ENCODE measurements at places on chromosomes 2 and 18. TPM values are rescaled to one million over a fixed set of nuclear protein-coding genes. Genes with fewer than 3 reads are reported as not detected.

- no peak for DNase-seq
Measured at GRCh38 chr18:62828852-62829251, 113.5 kb downstream of the PHLPP1 start.

DNA sequence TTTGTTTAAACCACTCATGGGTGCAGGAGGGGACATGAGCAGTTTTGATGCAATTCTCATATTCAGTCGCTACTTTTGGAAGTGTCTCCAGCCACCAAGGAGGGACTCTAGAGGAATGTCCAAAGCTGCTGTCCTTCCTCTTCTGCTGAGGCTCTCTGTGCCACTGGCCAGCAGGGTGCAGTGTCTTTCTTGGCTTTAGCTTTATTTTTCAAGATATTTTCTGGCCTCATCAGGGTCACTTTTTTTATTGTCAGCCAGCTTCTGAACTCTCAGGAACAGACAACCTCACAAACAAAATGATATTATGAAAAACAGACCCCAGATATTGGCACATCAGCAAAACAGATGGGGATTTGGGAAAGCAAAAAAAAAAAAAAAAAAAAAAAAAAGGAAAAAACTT is 289.3 kb upstream of the ZSWIM2 start:
- DNase-seq = no peak

DNA sequence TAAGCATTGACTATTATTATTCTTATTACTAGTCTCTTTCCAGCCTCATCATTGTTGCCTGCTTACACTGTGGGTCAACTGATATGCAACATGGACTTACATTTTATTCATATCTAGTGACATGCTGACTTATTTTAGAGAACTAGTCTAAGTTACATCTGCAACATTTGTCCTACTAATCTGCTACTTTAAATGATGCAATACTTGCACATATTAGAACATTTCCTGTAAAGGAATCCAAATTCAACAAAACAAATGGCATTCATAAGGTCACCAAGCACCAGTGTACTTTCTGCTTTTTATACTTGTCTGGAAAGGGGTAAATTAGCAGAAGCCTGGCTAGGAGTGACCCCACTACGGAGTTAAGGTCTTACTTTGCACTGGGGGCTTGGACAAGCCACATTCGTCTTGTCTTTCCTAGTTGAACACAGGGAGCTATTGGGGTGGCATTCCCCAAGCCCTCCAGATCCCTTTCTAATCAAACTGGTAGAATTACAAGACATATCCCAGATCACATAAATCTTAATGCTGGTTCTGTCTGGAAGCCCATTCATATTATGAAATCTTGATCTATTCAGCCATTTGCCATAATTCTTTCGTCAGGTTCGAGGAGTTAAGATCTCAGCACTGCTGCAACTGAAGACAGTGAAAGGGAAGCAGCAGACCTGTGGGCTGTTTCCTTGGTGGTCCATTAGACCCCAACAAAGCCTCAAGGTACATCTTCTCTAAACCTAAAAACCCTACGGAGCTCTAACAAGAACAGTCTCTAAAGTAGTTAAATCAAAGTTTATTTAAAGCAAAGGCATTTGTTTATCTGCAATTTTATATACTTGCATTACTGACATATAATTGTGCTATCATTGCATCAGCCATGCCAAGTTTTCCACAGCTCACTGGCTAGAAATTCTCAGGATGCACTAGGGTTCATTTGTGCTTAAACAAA is 49.9 kb upstream of the RTN4 start:
- no peak for DNase-seq

DNA sequence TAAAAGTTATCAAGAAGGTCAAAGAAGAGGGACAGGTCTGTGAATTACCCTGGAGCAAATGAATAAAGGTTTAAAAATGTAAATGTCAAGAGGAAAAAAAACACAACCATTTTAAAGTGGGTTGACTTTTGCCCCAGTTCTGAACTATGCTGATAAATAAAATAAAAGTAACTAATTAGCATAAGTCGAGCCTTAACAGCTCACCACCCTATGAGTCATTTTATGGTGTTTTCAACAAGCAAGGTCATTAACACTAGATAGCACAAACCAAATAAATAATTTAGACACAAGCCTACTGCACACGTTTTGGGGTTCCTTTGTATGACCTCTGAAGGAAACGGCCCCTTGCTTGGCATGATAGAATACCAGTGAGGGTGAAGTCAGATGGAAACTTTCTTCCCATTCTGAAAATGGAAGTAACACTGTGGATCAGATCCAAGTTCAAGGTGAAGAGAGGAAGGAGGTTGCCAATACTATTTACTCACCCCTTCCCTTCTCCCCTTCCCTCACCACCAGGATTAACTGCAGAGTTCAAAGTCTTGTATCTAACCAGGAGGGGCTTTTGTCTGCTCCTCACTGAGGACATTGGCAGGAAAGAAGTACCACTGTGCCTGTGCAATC is 380.0 kb upstream of the ACVR2A start:
- no peak for DNase-seq

DNA sequence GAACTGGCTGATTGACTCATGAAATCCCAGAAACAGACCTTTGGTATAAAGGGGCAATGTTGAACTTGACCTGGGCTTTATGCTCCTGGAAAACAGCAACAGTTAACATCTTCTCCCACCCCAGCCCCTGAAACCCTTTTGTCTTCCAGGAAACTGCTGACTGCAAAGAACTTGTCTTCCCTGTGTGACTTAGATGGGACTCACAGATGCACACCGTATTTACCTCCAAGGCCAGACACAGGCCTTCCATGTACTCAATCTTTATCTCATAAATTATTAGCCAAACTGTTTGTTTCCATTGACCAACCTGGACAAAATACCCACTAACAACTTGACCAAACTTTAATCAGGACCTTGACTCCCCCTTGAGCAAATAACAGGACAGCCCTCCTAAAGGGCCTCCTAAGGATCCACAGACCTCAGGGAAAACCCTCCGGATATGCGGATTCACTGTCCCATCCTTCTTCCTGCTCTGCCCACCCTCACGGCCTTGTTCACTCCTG is 36.3 kb downstream of the PIEZO2 start:
- DNase-seq = no peak

DNA sequence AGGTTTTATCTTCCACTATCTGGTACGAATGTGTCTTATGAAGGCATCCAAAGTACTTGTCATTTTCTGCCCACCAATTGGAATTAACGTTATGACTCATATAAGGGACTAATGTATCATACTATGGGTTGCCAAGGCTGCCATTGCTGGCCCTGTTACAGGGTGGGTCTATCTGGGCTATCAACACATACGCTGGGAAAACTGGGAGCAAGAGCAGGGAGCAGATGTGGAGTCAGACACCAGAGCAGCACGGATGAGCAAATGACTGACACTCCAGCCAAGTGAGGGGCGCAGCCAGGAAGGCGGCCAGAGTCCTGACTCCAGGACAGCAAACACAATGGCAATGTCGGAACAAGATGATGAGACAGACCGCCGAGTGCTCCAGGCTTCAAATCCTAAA is 145.9 kb downstream of the COPS8 start:
- no peak for DNase-seq

GRCh38 chr2:85554980-85555612 is 6.2 kb downstream of the GGCX start:
- no peak for DNase-seq

DNA sequence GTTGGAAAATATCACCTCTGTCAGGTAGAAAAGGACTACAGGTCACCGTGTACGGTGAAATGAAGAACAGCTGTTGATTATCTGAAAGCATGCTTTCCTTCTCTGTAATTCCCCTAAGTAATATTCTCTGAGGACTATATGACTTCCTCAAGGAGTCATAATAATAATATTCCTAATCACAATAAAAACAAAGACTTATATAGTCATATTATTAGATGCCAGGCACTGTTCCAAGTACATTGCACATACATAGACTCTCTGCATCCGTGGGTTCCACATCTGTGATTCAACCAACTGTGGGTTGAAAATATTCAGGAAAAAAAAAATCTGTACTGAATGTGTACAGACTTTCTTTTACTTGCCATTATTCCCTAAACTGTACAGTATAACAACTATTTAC is 512.4 kb upstream of the ID2 start:
- DNase-seq = no peak

- no peak for DNase-seq
Measured at GRCh38 chr18:6315517-6316331, 99.0 kb downstream of the L3MBTL4 start.

GRCh38 chr2:229884775-229885699 is 36.8 kb downstream of the TRIP12 start:
- DNase-seq = no peak

GRCh38 chr2:165637396-165637795 is 156.7 kb downstream of the GALNT3 start:
- DNase-seq = no peak

- DNase-seq = peak; percentile 51
Measured at GRCh38 chr18:69402533-69402989, 1.9 kb downstream of the DOK6 start.

GRCh38 chr2:101545950-101546349 is 71.0 kb upstream of the RFX8 start:
- no peak for DNase-seq

GRCh38 chr2:184589261-184589660 is 9.1 kb upstream of the ZNF804A start:
- no peak for DNase-seq

DNA sequence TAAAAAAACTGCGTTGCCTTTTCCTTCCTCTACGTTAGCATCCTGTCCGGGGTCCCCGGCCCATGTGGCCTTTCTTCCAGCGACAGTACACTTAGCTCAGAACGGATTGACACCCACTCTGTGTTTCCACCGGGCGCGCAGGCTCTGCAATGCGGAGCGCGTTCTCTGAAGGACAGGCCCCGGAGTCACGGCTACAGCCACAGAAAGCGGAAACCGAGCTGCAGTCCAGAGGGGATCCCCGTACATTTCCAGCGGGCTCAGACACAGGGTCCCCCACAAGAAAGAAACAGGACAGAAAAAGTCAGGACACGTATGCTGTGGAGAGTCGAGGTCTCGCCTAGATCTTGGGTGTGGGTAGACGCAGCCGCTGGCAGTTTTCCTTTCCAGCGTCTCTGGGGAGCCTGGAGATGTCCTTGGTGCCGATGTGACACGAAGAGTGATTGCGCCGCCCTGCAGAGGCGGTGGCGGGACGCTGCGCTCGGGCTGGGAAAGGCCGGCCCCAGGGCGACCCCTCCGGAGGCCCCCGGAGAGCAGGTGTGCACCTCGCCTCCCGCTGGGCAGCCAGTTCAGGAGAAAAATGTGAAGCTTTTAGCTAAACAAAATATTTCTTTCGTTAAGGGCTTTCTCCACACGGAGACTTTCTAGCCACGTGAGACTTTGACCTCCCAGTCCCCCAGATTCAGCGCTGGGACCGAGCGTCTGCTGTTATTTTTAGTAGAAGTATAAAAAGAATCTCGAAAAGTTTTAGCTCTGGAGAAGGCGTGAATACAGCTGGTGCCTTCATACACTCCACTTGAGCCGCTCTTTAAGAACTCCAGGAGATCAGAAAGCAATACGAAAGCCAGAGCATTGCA is 1.3 kb upstream of the ACKR3 start:
- DNase-seq = peak; percentile 80

DNA sequence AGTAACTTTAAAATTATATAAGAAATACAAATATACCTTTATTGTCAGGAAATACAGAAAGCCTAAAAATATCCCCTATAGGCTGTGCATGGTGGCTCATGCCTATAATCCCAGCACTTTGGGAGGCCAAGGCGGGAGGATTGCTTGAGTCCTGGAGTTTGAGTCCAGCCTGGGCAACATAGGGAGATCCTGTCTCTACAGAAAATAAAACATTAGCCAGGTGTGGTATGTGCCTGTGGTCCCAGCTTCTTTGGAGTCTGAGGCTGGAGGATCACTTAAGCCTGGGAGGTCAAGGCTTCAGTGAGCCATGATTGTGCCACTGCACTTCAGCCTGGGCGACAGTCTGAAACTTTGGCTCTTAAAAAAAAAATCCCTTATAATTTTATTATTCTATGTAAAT is 29.1 kb downstream of the GLS start:
- no peak for DNase-seq

- no peak for DNase-seq
Measured at GRCh38 chr18:55419947-55420664, 167.9 kb downstream of the TCF4 start.

DNA sequence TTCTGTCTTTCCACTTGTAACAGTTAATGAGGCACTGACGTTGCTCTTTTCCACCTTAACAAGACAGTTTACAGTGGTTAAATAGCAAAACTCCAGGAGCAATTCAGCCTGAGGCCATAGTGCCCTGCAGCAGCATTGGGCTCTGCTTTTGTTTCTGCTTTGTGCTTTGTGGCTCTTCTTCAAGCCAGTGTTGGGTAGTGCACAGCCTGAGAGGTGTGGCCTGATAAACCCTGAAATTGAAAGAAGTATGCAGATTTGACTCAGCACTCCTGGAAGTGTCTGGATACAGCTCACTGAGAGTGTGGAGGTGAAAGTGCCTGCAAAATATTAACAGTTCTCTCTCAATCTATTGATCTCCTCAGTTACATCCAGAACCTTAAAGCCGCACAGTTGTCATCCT is 63.0 kb downstream of the STK25 start:
- DNase-seq = no peak

- no peak for DNase-seq
Measured at GRCh38 chr2:164967361-164967760, 12.0 kb upstream of the SLC38A11 start.

DNA sequence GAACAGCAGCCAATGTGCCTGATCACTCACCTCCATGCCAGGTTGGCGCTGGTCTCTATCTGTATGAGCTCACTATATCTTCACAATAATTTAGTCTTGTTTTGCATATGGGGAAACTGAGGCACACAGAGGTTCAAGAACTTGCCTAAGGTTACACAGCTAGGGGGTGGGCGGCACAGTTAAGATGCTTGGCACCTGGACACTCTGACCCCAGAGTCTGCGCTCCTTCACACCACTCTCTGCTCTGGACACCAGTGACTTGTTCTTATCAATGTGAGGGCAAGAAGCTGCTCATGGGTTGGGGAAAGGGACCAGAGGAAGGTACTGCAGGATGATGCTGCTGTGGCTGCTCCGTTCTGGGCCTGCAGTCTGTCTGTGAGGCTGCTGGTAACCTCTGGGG is 27.1 kb downstream of the FBLN7 start:
- DNase-seq = no peak

- DNase-seq = no peak
Measured at GRCh38 chr2:12162269-12163247, 416.1 kb downstream of the LPIN1 start.

DNA sequence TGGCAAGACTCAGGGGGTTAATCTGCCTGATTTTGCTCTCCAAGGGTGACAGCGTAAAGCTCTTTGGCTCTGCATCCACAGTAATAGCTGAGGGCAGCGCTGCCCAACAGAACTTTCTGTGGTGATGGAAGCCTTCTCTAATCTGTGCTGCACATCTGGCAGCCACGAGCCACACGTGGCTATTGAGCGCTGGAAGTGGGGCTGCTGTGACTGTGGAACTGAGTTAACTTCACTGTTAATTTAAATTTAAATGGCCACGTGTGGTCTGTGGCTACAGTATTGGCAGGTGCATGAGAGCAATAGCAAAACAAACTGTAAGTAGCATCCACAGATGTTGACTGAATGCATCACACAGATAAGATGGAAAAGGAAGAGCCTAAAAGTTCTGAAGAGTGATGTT is 47.3 kb upstream of the TMEM200C start:
- no peak for DNase-seq

Gene RIT2
- 0.17 TPM for polyA plus RNA-seq

Gene DNER
- polyA plus RNA-seq = 3.0 TPM

Gene ONECUT2
- not detected for polyA plus RNA-seq

Gene SLC5A7
- polyA plus RNA-seq = 0.79 TPM

Gene SDC1
- 104 TPM for polyA plus RNA-seq

Gene ACADL
- 0.15 TPM for polyA plus RNA-seq

Gene CNDP1
- polyA plus RNA-seq = not detected

Gene SCG2
- 6.7 TPM for polyA plus RNA-seq

Gene CXCR1
- polyA plus RNA-seq = 1.2 TPM

Gene PPP1R1C
- polyA plus RNA-seq = 3.0 TPM

Gene BCL11A
- polyA plus RNA-seq = 4.4 TPM

Gene MYO5B
- polyA plus RNA-seq = 80.7 TPM

Gene SKOR2
- not detected for polyA plus RNA-seq
